ENCODE measurements at places on chromosomes 5 and 9.

GRCh38 chr9:108444400-108445358, 411.1 kb downstream of the ACTL7B start:
- no peak for DNase-seq

DNA sequence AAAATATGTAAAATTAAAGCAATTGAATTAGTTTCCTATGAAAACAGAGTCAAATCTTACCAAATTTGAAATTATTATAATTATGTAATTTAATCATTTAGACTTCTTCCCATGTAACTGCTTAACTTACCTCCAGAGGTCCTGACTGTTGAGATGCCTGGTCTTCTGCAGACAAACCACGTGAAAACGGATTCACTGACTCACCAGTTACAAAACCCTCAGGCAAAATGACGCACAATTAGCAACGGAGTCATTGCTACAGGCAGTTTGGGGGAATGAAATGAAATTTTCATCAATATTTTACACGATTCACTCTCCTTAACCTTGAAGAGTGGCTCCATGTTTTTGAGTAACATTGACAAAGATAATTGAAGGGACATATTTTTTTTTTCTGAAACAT, 460.8 kb downstream of the MTRR start:
- DNase-seq, result no peak

DNA sequence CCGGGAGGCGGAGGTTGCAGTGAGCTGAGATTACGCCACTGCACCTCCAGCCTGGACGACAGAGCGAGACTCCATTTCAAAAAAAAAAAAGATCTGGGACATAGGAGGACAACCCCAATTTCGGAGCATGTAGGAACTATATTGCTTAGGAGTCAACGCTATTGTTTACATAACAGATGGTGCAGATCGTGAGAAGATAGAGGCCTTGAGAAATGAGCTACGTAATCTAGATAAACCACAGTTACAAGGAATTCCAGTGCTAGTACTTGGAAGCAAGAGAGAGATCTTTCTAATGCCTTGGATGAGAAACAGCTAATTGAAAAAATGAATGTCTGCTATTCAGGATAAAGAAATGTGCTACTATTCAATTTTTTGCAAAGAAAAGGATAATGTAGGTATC, 20.3 kb downstream of the TBC1D2 start:
- no peak for DNase-seq

DNA sequence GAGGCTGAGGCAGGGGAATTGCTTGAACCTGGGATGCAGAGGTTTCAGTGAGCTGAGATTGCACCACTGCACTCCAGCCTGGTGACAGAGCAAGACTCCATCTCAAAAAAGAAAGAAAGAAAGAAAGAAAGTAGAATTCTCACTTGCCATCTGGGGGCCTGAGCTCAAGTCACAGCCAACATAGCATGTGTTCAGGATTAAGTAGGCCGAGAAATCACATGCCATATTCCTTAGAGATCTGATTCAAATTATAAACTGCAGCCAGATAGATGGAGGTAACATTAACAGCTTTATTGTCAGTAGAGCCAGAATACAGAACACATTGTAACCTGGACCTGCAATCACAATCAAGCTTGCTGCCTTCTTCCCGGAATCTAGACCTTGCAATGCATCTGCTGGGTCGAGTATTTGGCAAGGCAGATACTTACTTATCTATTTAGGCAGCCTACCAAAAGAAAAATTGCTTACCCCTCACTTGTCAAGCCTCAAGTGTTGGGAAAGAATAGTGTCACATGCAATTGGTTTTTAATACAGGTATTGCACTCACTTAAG, 173.7 kb downstream of the CPLANE1 start:
- no peak for DNase-seq

GRCh38 chr5:176774216-176775171, 35.9 kb upstream of the UNC5A start:
- no peak for DNase-seq

- no peak for DNase-seq
These were observed 258.6 kb downstream of the FANCC start for GRCh38 chr9:95058795-95059386.
